CD4-positive, CD25-positive, alpha-beta regulatory T cell (primary cell): ENCODE measurements at places on chromosomes 2 and 18. TPM values are rescaled to one million over a fixed set of nuclear protein-coding genes. Genes with fewer than 3 reads are reported as not detected.

GRCh38 chr2:240796543-240797499 is 23.2 kb downstream of the KIF1A start:
- H3K4me3 ChIP-seq = no peak overlapping the region
- H3K4me1 ChIP-seq = no peaks in the 10 kb centered on the region
- H3K36me3 ChIP-seq = no peaks in the 10 kb centered on the region
- no peak overlapping the region for H3K27ac ChIP-seq
- no peaks in the 10 kb centered on the region for H3K27me3 ChIP-seq

- H3K27ac ChIP-seq = no peak overlapping the region
- no peaks in the 10 kb centered on the region for H3K4me1 ChIP-seq
- H3K36me3 ChIP-seq = no peaks in the 10 kb centered on the region
- no peaks in the 10 kb centered on the region for H3K27me3 ChIP-seq
- no peak for DNase-seq
Observed at GRCh38 chr2:83462881-83463280, 996.2 kb downstream of the SUCLG1 start.

DNA sequence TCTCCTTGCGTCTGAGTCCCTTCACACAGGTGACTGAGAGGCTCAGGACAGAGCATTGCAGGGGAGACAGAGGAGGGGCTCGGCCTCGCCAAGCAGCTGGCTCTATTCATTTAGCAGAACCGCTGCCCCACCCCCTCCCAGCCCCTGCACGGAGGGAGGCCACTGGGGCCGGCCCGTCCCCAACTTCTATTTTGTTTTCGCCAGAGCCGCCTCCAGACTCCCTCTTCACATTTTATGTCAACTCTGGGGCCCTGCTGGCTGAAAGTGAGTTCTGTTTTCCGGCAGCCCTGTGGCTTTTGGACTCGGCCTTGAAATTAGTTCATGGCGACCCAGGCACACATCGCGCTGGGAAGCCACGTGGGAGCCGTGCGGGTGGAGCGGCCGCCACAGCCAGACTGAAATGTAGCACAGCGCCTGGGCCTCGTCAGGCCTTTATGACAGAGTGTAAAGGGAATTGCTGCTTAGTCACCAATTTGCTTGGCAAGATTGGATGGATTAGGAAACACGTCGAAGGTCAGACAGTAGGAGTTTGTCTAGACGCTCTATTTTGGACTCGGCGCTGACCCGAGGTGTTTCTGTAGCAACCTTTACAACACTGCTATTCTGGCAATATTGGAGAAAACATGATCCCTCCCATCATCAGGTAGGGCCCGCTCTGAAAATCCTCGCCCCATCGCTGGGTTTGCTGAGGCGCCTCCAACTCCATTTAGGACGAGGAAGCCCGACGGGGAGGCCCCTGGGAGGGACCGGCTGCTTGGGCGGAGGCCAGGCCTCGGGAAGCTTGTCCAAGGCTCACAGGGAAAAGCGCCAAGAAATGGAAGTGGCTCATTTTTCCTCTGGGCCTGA is 90.7 kb upstream of the CTDP1 start:
- no peaks in the 10 kb centered on the region for H3K4me1 ChIP-seq
- no peak for DNase-seq
- H3K4me3 ChIP-seq = no peak overlapping the region
- no peak overlapping the region for H3K27ac ChIP-seq
- no peaks in the 10 kb centered on the region for H3K27me3 ChIP-seq

- H3K27me3 ChIP-seq = no peaks in the 10 kb centered on the region
- no peaks in the 10 kb centered on the region for H3K36me3 ChIP-seq
- no peak overlapping the region for H3K27ac ChIP-seq
- no peak overlapping the region for H3K4me3 ChIP-seq
Observed at GRCh38 chr2:20572221-20572620, 78.7 kb downstream of the HS1BP3 start.

DNA sequence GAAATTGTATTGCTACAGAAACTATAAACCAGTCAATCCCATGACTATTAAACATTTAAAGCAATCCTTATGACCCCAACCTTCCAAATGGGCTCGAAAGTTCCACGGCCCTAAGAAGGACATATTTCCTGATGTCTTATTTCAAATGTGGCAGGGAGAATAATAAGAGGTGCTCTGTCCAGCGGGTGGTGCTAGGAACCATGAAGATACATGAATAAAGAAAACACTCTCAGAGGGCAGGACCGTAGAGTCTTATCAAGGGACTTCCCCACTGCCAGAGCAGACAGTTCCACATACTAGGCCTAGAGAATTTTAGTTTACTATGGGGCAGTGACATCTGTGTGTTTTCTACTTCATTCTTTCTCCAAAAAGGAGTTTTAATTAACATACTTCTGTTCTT is 187.1 kb upstream of the PIK3C3 start:
- no peak overlapping the region for H3K27ac ChIP-seq
- no peaks in the 10 kb centered on the region for H3K36me3 ChIP-seq
- DNase-seq = peak; percentile 5
- H3K27me3 ChIP-seq = no peaks in the 10 kb centered on the region
- no peaks in the 10 kb centered on the region for H3K4me1 ChIP-seq

DNA sequence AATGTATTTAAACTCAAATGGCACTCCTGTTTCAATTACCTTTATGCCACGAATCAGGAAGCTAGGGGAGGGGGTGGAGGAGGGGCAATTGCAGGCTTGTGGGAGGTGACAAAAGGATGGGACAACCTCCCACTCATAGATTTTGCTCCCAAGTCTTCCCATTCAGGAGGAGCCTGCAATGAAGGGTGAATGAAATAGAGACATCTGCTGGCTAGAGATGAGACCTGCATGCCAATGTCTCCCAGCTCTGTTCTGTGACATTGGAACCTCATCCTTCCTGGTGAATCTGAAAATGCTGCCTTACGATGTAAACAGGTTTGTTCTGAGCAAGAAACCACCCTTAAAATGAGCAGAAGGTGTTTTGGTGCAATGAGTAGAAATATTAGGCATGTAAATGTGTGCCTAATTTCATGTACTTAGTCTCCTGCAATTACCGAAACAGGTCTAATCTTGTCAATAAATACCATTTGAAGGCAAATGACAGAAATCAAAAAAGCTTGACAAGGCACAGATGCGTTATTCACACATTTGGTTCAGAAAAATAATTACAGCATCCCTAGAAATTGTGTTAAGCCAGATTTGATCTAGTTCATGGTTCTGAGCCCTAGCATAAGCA is 2.7 kb upstream of the PID1 start:
- no peak overlapping the region for H3K27ac ChIP-seq

- DNase-seq = no peak
- H3K4me3 ChIP-seq = no peak overlapping the region
- H3K27ac ChIP-seq = no peak overlapping the region
- no peaks in the 10 kb centered on the region for H3K36me3 ChIP-seq
- no peaks in the 10 kb centered on the region for H3K27me3 ChIP-seq
Observed at GRCh38 chr2:125274718-125275117, 1249.6 kb downstream of the CNTNAP5 start.

GRCh38 chr18:68387246-68387645 is 327.7 kb downstream of the TMX3 start:
- H3K4me1 ChIP-seq = no peaks in the 10 kb centered on the region
- DNase-seq = no peak
- no peak overlapping the region for H3K27ac ChIP-seq
- no peaks in the 10 kb centered on the region for H3K36me3 ChIP-seq
- H3K4me3 ChIP-seq = no peak overlapping the region

- no peak overlapping the region for H3K27ac ChIP-seq
- H3K27me3 ChIP-seq = no peaks in the 10 kb centered on the region
- H3K4me3 ChIP-seq = no peak overlapping the region
- H3K36me3 ChIP-seq = no peaks in the 10 kb centered on the region
- no peaks in the 10 kb centered on the region for H3K4me1 ChIP-seq
- DNase-seq = no peak
Observed at GRCh38 chr18:24731158-24731557, 270.7 kb downstream of the HRH4 start.

DNA sequence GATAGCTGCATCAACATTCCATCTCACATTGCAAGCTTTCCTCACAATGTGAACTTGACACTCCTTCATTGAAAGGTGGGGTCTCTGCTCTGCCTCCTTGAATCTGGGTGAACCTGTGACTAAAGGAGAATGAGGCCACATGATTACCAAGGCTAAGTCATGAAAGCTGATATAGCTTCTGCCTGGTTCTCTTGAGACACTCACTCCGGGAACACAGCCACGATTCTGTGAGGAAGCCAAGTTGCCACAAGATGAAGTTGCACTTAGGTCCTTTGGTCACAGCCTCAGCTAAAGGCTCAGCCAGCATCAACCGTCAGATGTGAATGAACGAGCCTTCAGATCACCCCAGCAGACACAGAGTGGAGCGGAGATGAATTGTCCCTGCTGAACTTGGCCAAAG is 94.7 kb upstream of the FAM136A start:
- H3K27ac ChIP-seq = no peak overlapping the region
- no peaks in the 10 kb centered on the region for H3K36me3 ChIP-seq
- peaks cover 12% of the 10 kb centered on the region for H3K27me3 ChIP-seq
- DNase-seq = no peak
- H3K4me3 ChIP-seq = no peak overlapping the region

GRCh38 chr2:186309901-186310300 is 176.2 kb upstream of the ZC3H15 start:
- no peaks in the 10 kb centered on the region for H3K4me1 ChIP-seq
- DNase-seq = no peak
- no peak overlapping the region for H3K4me3 ChIP-seq
- H3K27me3 ChIP-seq = no peaks in the 10 kb centered on the region

CCL20 gene
- 2.3 TPM for polyA plus RNA-seq

ST8SIA3 gene
- polyA plus RNA-seq = not detected

TEKT4 gene
- polyA plus RNA-seq = not detected
